ENCODE measurements at places on chromosomes 6 and 20.

- DNase-seq = no peak
Measured at GRCh38 chr20:46501337-46501942, 11.9 kb downstream of the ZNF334 start.

- DNase-seq = no peak
Measured at GRCh38 chr6:10237298-10238038, 177.4 kb downstream of the TFAP2A start.

DNA sequence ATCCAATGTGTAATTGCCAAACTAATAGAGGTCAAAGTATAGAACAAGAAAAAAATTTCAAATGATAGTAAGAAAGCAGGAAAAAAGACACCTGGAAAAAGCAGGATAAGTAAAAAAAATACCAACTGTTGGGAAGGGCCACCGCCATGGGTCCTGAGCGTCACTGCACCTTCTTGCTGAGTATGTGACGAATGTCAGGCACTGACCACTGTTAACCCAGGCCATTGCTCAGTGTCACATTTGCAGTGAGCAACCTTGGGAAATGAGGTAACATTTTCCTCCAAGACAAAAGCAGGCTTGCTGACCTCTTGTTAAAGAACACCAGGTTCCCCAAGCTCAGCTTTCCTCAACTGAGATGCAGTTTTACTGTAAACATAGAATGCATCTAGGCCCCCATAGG lies 15.6 kb upstream of the RPS6KA2 start:
- no peak for DNase-seq

DNA sequence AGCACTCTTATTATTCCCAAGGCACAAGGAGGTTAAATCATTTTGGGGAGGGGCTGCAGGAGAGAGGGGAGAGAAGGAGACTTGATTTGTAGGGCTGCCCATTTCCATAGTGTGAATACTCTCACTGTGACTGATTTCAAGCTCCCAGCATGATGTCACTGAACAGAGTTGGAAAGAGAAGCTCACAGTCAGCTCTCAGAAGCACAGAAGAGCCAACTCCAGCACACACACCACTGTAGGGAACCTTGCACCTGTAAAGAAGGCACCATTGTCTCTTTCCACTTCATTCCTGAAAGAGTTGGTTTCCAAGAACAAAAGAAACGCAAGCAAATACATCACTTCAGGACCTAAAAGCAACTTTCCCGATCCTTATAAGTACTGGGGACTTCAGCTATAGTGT lies 12.7 kb upstream of the STK35 start:
- no peak for DNase-seq

DNA sequence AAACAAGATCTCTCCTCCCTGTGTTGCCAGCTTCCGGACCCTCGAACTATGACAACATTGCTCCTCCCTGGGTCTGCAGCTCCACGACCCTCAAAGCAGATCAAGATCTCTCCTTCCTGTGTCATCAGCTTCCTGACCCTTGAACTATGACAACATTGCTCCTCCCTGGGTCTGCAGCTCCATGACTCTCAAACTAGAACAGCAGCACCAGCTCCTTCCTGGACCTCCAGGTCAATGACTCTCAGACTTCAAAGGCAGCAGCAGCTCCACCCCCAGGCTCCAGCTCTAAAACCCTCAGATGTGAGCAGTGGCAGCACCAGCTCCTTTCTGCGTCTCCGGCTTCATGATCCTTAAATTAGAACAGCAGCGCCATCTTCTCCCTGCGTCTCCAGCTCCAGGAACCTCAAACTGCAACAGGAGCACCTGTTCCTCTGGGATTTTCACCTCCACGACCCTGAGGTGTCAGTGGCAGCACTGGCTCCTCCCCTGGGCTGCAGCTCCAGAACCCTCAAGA lies 341.0 kb upstream of the SULF2 start:
- DNase-seq = no peak

- no peak for DNase-seq
Measured at GRCh38 chr6:91926361-91926760, 1339.5 kb upstream of the MAP3K7 start.

GRCh38 chr20:4670469-4670868 lies 51.2 kb upstream of the PRND start:
- no peak for DNase-seq

- no peak for DNase-seq
Measured at GRCh38 chr20:20895537-20895936, 183.1 kb upstream of the RALGAPA2 start.

GRCh38 chr6:149642829-149643580 lies 5.5 kb downstream of the KATNA1 start:
- no peak for DNase-seq

DNA sequence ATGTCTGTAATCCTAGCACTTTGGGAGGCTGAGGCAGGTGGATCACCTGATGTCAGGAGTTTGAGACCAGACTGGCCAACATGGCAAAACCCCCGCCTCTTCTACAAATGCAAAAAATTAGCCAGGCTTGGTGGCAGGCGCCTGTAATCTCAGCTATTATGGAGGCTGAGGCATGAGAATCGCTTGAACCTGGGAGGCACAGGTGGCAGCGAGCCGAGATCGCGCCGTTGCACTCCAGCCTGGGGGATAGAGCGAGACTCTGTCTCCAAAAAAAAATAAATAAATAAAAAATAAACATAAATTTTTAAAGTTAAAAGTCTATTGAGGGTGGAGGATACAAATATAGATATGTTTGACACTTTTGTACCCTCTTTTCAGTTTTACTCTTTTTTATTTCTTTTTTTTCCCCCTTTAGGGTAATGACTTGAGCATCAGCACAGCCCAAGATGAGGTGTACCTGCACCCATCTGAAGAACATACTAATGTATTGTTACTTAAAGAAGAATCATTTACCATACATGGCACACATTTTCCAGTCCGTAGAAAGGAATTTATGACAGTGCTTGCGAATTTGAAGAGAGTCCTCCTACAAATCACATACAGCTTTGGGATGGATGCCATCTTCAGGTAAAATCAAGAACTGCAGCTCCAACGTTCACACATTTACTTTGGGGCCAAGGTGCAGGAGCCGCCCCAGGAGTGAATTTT lies 368.9 kb downstream of the LAMA2 start:
- peak; percentile 2 for DNase-seq

DNA sequence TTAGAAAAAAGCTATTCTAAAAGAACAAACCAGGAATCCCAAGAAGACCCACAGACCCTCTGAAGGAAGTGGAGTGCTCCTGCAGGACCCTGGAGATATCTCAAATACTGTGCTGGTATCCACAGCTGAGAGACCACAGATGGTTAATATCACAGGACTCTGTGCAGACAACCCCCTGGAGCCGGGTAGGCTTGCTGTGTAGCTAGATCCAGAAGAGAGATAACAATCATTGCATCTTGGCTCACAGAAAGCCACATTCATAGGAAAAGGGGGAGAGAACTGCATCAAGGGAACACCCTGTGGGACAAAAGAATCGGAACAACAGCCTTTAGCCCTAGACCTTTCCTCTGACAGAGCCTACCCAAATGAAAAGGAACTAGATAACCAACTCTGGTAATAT lies 689.5 kb downstream of the PHF3 start:
- no peak for DNase-seq

DNA sequence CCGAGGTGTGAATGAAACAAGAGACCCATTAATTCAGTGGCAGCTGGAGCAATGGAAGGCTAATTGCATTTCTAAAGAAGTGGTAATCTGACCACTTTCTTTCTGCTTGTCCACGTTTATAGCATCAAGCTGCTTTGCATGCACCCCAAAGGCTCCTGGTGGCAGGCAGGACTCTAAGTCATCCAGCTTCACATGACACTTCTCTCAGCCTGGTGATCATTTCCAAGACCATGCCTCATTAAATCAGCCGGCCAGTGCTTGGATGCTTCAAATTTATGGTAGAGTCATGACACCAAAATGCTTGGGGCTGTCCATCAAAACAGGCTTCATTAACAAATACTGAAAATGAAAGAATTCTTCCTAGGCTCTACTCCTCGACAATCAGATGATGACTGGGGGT lies 614.9 kb downstream of the DOK5 start:
- DNase-seq = no peak

GRCh38 chr20:45432294-45432693 lies 16.4 kb downstream of the PIGT start:
- DNase-seq = no peak

DNA sequence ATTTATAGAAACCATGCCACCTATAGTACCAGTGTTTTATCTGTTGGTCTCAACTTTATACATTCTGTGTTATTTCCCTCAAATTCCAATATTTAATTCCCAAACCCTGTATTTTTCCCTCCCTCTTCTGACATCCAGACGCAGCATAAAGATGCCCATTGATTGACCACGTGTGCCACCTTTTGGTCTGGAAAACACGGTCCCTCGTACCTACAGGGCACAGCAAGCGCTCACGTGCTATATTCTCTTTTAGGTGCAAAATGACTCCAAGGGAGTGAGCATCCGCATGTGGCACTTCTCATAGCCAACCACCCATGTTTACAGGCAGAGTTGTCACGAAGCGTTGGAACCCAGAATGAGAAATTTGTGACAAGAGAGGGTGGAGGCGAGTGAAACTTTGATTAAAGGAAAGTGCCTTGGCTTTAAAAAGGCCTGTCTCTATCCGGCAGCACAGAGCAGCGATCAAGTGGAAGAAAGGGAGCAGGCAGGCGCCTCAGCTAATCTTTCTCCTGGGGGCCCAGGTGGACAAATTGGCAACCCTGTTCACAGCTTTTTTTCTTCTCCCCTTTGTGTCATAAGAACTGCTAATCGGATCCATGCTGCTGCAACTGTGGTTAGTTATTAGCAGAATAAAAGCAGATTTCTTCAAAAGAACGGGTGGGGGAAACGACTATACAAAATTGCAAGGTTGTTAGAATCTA lies 225.9 kb downstream of the TMEM242 start:
- DNase-seq = no peak

GRCh38 chr20:17941087-17941825 lies 27.3 kb downstream of the SNX5 start:
- DNase-seq = no peak

GRCh38 chr20:7911586-7912330 lies 28.5 kb downstream of the HAO1 start:
- no peak for DNase-seq

DNA sequence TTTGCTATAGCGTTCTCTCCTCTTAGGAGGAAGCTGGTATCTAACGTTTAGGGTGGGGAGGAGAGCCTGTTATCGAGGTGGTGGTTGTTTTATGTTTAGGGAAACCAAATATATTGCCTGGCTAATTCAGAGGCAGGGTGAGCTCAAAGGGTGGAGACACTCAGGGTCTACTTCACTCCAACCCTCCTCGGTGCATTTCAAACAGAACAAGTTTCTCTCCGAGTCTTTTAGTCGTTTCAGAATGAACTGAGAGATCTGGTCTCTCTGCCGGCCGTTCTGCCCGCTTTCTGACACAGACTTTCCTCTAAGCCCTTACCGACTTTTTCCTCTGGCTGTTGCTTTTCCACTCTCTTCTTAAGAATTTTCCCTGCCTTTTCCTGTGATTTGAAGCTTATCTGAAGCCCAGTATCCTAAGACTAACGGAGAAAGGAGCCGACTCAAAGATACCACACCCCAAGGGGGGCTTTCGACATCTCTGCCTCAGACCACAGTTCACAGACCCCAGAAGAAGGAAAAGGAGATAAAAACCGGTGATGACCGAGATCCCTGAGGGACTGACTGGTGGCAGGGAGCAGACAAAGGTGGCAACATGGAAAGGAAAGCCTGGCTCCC lies 865 bp downstream of the STK38 start:
- no peak for DNase-seq

- DNase-seq = no peak
Measured at GRCh38 chr6:48641544-48641943, 530.5 kb upstream of the PTCHD4 start.

DNA sequence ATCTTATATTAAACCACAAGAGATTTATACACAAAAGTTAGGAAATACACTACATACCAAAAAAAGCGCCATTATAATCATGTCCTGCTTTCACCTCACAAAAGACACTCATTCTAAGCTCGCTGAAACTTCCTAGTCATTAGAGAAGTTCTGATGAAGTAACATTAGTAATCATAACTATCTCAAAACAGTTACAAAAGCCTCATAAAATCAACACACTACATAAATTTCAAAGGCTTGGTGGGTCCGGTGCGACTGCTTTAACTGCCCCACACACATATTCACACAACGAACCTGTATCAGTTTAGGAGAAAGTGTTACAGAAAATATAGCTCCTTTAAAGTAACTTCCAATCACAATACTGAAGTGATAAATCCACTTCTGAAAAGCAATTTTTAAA lies 1.9 kb downstream of the PHIP start:
- no peak for DNase-seq

DNA sequence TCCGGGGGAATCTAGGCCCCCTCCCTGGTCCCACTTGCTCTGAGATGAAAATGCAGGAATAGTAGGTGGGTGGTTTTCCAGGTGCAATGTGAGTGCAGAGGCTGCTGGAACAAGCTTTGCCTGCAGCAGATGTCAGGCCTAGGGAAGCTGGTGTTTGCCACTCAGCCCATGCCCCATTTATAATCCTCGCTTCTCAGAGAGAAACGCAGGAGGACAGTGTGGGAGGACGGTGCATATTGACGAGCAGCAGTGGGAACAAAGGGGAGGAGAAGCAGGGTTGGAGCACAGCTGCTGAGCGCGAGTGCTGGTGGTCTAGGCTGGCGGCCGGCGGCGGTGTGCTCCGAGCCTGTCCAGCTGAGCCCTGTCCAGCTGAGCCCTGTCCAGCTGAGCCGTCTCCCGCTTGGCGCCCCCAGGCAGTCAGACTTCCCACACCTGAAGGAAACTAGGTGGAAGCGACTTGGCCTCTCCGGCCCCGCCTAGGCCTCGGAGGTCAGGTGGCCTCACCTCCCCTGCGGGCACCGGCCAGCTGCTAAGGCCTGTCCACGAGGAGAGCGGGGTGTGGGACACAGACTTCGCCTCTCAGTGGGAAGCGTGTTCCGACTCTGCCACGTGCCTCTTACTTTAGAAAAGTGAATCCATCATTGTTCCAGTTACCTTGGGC lies 49.7 kb upstream of the FRMD1 start:
- no peak for DNase-seq

DNA sequence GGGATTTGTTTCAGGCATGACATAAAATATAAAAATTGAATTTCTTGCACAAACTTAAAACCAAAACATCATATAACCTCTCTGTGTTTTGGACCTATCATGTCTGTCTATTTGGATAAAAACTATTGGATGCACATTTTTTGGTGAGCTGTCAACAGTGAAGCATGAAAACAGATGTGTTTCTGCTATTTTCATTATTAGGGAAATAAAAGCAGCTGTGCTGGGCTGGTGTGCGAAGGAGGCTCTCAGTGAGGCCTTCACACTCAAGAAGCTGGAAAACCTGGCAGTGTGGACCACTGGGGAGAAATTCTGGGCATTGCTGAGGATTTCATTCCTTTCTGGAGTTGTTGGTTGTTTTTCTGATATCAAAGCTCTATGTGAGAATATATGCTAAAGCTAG lies 395.3 kb downstream of the GJA1 start:
- DNase-seq = no peak

GRCh38 chr6:51738614-51739013 lies 348.8 kb downstream of the PKHD1 start:
- DNase-seq = no peak

DNA sequence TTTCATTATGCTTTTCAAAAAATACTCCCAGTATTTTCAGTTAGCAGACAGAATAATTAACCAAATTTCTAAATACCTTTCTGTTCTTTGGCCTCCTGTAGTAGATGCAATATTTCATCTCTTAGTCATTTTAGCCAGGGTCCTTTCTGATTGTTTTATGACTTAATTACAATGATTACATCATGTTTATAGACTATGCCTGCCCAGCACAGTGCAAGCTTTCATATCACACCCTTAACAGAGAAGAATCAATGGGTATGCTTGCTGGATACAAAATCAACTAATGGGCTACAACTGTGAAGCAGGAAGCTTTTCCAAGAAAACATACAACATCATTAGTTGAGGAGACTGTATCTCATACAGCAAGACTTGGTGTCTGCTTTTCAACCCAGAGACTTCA lies 119.8 kb upstream of the NRSN1 start:
- DNase-seq = no peak

- no peak for DNase-seq
Measured at GRCh38 chr6:121723623-121724022, 288.2 kb downstream of the GJA1 start.

Data from activated naive CD4-positive, alpha-beta T cell (primary cell).